ENCODE measurements at places on chromosomes 4 and X.

- DNase-seq = no peak
Observed at GRCh38 chr4:126958482-126958881, 674.3 kb upstream of the INTU start.

DNA sequence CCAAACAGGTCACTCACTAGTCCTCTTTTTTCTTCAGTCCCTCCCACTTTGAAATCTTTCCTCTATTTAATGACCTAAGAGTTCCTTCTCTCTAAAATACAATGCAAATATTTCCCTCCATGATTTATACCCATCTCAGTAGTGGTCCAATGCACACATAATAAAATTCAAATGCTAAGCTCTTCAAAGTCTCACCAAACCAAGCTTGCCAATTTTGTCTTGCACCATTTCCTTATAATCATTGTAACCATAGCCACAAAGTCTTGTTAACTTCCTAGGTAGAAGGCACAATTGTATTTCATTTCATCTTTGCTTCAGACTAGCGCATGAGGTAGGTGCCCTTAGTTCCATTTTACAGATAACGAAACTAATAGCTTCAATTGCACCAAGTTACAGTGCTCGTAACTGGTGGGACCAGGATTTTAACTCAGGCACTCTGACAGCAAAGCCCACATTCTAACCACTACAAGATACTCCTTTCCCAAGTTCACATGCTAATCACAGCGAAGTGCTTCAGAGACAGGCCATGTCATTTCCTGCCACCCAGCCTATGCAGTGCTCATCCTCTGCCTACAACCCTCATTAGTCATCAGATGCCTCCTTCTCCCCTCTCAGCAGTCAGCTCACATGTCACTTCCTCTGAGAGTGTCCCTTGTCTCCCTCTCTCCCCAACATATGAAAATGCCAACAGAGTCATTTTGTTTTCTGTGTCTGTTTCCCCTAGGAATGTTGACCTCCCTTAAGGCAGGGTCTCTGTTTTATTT, 66.9 kb upstream of the PPARGC1A start:
- DNase-seq = no peak

GRCh38 chr4:72169861-72170260, 138.1 kb downstream of the NPFFR2 start:
- DNase-seq = no peak

DNA sequence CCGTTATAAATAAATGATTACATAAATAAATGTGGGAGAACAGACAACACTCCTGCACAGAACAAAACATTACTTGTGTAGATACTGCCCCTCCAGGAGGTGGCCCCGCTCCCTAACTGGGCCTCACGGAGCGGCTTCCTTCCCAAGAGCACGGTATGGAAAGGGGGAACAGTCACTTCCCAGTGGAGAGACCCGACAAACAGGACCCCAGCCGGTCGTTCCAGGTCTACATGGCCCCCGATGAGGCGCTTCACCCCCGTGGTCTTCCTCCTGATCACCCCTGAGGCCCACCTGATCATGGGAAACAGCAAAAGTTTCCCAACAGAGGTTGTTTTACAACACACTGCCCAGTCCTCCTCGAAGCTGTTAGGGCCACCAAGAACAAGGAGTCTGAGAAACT, 6.6 kb upstream of the SLC6A8 start:
- no peak for DNase-seq

DNA sequence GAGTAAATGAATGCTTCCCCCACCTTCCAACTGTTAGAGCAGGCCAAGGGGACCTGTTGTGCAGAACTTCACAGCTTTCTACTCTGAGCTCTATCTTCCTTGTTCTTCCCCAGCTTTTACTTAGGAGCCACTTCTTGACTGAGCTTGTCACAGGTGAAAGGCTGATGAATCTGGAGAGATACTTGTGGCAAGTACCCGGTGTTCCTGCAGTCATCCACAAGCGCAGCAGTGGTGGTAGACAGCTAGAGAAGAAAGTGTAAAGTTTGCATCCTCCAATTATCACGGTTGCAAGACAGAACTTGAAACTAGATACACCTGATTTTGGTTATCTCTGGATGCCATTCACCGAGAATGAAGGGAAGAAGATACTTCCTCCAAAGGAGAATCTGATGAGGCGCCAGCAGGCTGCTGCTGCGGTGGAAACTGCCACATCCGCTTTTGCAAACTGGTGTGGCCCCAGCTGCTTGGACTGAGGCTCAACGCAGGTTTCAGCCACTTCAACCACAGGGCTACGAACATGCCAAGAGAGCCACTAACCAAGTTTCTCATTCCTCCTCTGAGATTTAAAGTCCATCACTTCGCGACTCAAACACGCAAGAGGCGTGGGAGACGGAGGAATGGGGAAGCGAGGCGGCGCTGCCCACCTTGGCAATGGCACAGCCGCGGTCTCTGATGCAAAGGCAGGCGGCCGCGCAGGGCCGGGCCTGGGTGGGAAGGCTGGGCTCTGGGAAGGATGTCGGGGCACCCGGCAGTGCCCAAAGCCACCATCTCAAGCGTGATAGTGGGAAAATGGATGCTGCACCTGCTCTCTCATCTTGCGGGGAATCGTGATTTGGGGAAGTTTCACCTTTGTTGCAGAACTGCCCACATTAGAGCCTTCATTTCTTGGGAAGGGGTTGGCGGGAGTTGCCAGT, 1.3 kb upstream of the FHIP1A start:
- peak; percentile 57 for DNase-seq

DNA sequence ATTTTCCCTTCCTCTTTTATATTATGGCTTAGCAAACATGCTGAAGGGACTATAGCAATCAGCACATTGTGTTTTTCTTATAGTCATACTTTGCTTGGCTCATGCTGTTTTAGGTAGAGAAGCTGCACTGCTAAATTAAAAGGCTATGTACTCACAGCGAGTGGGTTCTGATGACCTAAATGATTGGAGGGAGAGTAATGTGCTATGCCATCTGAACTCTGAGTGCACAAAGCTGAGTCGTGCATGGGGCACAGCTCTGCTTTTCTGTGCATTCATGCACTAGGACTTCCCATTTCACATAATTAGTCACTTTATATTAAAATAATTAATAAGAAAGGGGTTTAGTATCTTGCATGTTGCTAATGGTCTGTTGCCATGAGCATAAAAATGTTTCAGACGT, 132.7 kb upstream of the ADGRL3 start:
- DNase-seq = no peak

GRCh38 chr4:16897991-16898827, at the start of gene LDB2:
TSS of gene LDB2 (minus strand) at chr4:16898645.
- DNase-seq = peak; percentile 82

DNA sequence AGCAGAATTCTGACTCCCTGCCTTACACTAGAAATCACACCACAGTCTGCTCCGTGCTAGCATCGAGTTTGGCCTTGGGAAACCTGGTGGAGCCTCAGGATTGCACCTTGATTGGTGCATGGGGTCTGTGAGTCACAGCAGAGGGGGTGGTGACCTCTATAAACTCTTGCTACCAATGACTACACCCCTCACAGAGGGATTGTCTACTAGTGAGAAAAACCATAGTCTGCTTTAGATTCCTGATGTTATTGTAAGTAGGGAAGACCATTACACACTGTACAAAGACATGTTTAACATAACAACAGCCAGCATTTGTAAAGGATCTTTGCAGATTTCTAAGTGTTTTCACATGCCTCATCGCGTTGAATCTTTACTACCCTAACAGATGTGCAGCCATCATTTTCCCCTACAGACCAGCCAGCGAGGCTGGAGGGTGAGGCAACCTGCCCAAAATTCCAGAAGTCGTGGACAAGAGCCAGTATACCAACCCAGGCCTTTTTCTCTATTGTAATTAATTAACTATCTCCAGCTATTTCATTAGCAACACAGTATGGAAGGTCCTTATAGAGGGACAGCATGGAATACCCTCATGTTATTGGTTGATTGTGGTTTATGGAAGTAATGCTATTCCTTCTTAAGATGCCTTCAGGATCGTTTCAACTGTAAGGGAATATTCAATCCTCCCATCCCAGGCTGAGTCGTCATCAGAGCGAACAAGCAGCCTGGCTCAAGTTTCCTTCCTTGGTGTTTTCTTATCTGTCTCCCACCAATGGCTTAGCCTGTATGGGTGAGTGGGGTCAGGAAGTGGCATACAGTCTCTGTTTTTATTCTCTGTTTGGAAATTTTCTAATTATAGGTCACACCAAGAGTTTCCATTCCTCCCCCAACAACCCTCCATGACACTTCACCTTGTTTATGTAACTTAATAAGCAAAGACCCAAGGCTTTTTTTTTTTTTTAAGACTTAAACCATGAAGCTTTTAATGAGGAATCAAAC, 55.9 kb upstream of the KDR start:
- DNase-seq = no peak

DNA sequence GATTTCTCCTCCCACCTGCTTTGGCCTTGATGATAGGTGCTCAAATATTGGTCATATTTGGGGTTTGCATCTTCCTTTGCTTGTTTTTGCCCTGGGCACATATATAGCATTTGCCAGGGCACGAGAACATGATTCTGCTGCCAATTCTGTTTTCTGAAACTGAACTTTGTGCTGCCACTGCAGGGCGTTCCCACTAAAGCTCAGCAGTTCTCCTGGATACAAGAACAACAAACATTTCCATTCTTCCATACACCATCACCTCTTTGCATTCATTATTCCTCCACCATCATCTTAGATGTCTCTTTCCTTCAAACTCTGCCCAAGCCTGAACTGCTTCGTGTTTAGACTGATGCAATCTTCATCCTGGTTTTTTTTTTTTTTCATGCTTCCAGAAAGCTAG, 36.3 kb upstream of the GATB start:
- DNase-seq = no peak

- no peak for DNase-seq
Observed at GRCh38 chrX:100277231-100277630, 132.8 kb downstream of the PCDH19 start.

GRCh38 chr4:55973650-55974049, 24.9 kb downstream of the CEP135 start:
- no peak for DNase-seq

DNA sequence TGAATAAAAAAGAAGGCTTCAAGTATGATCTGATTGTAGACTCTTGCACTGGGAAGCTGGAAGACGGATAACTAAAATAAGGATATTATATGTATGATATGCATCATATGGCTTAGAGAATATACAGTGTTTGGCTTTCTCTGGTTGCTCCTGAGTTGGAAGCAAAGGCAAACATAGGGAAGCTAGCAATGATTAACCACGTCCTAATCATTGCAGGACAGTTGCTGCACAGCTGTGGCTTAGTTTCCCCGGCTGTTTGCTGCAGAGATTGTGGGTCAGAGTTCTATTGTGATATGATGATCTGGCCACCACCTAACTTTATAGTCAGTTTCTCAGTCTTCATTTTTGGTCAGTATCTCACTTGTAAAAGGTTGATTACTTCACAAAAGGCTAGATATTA, 36.3 kb upstream of the PARM1 start:
- DNase-seq = no peak

DNA sequence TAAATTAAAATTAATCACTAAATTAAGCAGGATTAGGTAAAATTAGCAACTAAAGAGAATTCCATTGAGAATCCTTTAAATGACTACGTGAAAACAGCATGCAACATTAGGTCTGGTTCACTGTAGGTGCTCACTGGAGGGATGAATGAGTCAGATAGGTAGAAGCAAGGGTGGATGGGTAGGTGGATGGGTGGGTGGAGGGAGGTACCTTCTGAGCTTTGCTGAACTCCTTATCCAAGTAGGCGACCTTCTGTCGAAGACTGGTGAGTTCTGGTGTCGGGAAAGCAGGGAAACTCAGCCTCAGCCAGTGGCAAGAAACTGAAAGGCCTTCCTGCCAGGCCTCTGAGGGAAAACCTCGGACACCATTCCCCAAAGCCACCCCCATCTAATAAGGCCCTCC, 3.0 kb downstream of the GRIPAP1 start:
- no peak for DNase-seq

GRCh38 chr4:162499478-162499877, 335.7 kb upstream of the FSTL5 start:
- DNase-seq = no peak

GRCh38 chr4:41303372-41304118, 46.8 kb downstream of the UCHL1 start:
- DNase-seq = no peak

DNA sequence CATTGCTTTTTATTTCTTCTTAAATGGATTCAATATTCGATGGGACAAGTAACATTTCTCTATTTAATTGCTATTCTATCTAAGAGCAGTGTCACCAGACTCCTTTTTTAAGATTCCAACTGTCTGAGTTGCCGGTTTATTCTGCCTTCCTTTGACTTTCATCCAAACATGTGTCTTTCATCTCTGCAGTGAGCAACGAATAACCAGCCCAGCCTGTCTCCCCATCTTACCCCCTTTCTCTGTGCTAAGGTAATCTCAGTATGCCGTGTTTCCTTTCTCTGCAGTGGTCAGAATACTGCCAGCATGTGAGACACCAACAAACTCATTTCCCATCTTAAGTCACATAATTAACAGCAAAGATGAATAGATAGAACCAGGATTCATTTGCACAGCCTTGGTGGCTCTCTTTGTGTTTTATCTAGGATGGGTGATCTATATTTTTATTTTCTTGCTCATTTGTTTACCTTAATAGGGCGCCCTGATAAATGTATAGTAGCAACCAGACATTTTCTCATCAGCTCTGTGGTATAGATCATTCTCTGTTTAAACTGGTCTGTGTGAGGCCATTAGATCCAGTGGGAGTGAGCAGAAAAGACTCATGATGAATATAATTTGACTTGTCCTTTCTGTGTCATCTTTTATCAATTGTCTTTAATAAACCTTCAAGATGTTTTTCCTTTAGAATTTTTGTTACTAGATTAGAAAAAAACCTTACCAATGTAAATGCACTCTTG, 394.8 kb upstream of the IGFBP7 start:
- DNase-seq = no peak

DNA sequence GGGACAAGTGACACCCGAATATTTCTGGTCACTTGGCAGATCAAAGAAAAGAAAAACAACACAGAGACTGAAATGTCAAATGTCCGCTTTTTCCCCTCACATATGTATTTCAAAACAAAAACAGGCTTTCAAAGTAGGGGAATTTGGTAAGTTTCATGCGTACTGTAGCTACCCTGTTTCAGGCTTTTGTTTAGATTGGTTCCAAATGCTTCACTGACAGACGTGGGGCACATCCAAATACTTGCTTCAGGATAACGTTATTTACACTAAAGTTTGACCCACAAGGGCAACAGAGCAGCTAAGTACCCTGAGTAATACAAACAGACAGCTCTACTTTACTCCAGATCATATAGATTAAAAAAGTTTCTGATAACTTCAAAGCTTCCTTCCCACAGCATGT, 804.5 kb upstream of the POU3F4 start:
- no peak for DNase-seq

- no peak for DNase-seq
Observed at GRCh38 chr4:105815701-105816100, 79.6 kb upstream of the NPNT start.

- DNase-seq = no peak
Observed at GRCh38 chr4:186329372-186329771, 63.4 kb downstream of the F11 start.

- no peak for DNase-seq
Observed at GRCh38 chr4:102338405-102338804, 6.9 kb downstream of the SLC39A8 start.

GRCh38 chrX:133250184-133251100, 32.3 kb upstream of the TFDP3 start:
- DNase-seq = no peak

Measured in Ammon's horn (tissue), 1 donor.